H1 (cell line): ENCODE measurements at places on chromosomes 4 and X.

GRCh38 chr4:53764761-53765490, 173.6 kb upstream of the LNX1 start:
- DNase-seq, result no peak

DNA sequence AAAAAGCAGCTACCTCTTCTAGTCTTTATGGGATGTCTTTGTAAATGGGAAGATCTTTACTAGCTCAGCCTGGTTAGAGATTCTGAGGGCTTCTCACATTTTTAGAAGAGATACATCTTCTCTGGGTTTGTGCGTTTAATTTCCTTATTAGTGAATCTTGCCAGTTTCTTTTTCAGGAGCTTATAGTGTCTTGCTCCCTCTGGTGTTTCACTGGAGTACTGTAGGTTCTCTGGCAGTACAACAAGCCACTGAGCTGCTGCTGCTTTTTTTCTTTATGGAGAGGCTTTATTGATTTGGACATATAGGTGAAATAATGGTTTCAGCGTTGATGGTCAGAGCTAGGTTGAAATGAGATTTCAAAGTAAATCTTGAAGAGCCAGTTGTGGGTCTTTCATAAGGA, 82.9 kb downstream of the LAS1L start:
- no peak for DNase-seq

- DNase-seq, result no peak
These were observed 8.4 kb upstream of the VSIG1 start for GRCh38 chrX:108036298-108036973.

GRCh38 chr4:48799157-48799556, 19.1 kb upstream of the FRYL start:
- DNase-seq, result no peak

GRCh38 chr4:73661646-73662119, 41.4 kb upstream of the RASSF6 start:
- DNase-seq, result no peak

- DNase-seq, result no peak
These were observed 126.3 kb downstream of the FBXO8 start for GRCh38 chr4:174157106-174157607.
